ENCODE measurements at places on chromosomes 5 and 9.

DNA sequence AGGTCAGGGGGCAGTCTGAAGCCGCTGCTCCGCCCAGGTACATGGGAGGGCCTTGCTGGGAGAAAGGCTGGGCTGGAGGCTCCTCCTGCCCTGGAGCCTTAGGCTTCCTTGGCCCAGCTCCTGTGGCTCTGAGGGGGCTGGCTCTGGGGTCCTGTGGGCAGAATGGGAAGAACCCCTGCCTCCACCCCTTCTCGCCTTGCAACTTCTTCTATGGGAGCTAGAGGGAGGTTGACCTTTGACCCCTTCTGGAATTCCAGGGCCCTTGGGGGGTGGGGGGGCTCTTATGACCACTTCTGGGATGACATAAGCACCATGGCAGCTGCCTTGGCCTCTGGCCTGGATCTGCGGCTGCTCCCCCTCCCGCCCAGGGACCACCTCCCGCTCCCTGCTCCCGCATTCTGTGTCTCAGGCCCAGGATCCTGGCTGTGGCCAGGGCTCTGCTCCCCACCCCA, 32.2 kb downstream of the IER5L start:
- DNase-seq: no peak

DNA sequence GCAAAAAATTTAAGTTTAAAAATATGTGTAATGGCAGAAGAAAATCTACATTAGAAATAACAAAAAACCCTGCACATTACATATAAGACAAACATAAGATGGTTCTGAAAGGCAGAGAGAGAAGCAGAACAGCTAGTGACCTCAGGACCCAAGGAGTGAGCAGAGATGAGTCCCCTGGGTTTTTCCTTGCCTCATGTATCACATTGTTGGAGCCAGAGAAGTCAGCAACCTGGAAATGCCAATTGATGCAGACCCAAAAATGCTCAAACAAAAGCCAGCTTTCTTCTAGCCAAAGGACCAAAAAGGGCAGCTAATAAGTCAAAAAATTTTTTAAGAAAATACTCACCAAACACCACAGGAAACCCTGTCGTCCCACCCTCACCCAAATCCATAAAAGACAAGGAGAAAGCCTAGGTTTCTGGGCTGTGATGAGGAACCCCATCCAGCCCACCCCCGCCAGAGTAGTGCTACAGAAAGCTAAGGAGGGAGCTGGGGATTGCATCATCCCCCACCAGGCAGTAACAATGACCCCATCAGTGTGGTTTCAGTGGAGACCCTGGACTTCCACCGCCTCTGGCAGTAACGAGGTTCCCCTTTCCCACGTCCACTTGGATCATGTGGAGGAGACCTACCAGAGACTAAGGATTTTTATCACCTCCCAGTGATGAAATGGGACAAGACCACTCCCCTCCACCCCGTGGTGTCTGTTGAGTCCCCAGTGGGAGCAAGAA, 17.6 kb downstream of the DENND1A start:
- no peak for DNase-seq

- no peak for DNase-seq
Observed at GRCh38 chr5:24623031-24623430, 21.7 kb downstream of the CDH10 start.

DNA sequence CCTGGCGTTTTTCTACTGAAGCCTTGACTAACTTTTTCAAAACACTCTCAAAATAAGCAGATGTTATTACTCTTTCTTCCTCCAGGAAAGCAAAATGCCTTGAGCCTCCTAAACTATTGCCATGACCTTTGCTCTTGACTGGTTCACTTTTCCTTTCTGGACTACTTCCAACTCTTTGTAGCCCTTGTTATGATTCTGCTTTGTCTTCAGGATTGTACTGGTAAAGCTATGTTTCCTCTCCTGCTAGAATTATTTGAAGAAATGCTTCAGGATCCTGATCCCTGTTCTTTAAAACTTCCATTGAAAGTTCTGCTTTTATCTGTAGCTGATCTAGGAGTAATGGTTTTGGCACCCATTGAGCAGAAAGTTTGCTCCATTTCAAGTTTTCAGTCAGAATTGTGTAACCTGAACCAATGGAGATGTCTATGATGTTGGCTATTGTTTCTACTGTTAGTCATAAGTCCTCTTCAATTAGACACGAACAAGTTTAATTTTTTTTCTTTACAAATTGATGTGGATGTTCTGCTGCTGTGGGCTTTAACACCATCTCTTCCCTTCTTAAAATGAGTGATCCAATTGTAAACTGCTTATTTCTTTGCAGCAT, 1356.4 kb downstream of the EFNA5 start:
- DNase-seq: no peak

- DNase-seq: no peak
Observed at GRCh38 chr5:85549836-85550599, 1067.7 kb upstream of the COX7C start.

DNA sequence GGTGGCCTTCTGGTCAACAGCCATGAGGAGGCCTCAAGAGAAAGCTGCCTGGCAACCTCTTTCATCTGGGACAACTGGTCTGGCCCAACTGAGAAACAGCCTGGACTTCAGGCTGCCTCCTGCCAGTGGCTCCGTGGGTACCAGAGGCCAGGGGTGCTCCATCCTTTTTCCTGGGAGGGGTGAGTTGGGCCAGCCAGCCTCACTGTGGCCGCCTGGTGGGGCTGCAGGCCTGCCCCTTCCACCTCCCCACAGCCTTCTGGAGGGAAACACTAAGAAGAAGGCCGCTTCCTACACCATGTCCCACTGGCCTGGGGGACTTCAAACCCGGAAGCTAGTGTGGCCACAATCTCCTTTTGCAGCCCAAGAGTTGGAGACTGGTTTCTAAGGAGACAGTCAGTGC, 13.8 kb upstream of the NKD2 start:
- DNase-seq: no peak

GRCh38 chr9:21804331-21804730, 1.9 kb downstream of the MTAP start:
- DNase-seq: no peak

DNA sequence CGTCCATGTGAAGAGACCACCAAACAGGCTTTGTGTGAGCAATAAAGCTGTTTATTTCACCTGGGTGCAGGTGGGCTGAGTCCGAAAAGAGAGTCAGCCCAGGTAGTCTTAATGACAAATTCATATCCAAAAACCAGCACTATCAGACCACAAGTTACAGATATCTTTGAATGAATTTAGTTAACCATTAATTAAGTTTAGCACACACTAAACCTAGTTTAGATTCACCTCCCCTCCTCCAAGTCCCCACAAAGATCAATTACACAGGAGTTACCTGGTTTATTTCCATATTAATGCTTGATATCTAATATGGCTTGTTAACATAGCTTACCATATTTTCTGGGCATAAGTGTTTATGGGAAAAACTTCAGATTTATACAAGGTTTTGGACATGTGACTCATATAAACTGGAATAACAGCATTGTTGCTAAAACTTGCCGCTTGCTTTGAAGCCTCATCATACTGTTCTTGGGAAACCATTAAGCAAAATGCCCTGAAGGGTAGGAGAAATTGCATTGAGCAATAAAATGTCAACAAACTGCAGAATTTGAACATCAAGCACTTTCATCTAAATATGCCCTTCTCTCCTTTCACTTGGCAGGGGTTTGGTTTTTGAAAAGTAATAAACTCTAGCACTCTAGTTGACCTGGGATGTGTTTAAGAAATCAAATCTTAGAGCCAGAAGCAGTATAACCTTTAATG, 166.9 kb downstream of the SNCAIP start:
- no peak for DNase-seq

DNA sequence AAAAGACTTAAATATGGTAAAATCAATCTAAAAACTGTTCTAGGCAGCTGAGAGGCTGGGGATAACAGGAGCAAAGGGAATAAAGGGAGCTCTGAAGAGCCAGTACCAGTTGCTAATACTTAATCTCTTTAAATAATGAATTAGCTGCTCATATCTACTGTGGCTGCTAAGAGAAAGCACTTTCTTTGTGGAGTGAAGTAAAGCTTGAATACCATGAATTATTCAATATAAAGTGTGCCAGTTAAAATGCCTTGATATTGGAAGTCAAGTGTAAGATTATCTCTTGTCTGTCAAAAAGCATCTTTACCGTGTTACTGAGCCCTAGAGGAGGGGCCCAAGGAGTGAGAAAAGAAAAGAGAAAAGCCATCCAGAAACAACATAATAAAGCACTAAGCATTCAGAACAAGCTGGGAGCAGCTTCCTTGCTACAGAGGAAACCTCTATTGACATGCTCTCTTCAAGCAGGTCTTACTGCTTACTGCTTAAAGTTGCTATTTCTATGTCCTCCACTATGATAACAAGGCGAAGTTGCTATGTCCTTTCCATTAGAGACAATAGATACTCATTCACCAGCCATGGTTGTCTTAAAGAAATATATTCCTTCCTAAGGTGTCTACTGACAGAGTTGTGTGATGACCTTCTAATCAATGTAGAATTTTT, 297.4 kb downstream of the CETN3 start:
- DNase-seq: no peak

DNA sequence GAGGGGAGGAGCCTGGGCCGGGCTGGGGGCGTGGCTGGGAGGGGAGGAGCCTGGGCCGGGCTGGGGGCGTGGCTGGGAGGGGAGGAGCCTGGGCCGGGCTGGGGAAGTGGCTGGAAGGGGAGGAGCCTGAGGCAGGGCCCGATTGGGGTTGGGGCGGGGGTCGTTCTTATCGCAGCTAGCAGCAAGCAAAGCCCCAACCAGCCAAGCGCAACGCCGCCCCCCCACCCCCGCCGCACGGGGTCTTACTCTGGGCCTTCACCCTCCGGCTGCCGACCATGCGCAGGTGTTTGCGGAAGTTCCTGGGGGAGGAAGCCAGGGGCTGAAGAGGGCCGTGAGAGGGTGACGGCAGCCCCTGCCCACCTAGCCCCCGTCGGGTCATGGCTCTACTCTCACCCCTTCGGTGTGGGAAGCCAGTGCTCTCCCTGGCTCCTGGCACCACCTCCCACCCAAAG, 5.0 kb downstream of the NSMF start:
- DNase-seq: peak; percentile 84

DNA sequence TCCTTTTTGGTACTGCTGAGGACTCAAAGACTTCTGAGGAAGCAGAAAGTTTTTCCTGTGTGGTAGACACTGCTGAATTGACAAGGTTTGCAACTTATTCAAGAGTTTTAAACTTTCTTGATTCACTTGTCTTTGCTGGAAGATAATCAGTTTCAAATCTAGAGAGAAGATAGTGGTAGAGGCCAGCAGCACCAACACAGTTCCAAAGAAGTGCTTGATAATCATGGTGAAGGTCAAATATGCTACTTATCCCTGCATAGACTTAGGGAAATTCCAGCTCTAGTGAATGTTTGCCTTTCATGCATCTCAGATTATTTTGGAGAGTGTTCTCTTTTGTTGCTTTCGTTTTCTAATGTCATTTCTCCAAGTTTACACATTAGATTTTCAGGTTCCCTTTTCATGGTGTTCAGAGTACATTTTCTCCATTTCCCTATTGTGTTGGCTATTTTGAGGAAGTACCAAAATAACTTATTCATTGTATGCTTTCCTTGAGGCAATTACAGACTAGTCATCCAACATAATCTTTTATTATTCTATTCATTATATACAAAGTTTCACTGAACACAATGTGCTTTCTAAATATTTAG, 550 bp downstream of the IFNE start:
- no peak for DNase-seq

DNA sequence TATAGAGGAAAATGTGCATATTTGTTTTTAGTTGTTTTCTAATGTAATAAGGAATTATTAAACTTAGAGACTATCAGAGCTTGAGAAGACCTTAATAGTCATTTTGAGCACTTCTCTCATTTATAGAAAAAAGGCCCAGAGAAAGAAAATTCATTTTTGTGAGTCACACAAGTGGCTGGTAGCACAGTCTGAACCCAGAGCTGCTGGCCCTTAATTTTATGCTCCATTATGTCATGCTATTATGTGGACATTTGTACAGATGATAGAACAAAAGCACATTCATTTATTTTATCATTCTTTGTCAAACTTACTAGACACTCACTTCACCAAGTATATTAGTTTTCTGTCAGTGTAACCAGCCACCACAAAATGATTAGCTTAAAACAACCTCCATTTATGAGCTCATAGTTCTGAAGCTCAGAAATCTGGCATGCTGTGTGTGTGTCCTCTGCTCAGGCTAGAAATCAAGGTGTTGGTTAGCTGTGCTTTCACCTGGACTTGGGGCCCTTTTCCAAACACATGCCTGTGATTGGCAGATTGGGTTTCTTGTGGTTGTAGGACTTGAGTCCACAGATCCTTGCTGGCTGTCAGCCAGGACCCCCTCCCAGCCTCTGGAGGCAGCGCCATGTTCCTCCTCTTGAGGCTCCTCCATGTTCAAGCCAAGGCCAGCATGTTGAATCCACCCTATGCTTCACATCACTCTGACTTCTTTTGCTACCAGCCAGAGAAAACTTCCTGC, 188.9 kb downstream of the ARHGAP26 start:
- no peak for DNase-seq

DNA sequence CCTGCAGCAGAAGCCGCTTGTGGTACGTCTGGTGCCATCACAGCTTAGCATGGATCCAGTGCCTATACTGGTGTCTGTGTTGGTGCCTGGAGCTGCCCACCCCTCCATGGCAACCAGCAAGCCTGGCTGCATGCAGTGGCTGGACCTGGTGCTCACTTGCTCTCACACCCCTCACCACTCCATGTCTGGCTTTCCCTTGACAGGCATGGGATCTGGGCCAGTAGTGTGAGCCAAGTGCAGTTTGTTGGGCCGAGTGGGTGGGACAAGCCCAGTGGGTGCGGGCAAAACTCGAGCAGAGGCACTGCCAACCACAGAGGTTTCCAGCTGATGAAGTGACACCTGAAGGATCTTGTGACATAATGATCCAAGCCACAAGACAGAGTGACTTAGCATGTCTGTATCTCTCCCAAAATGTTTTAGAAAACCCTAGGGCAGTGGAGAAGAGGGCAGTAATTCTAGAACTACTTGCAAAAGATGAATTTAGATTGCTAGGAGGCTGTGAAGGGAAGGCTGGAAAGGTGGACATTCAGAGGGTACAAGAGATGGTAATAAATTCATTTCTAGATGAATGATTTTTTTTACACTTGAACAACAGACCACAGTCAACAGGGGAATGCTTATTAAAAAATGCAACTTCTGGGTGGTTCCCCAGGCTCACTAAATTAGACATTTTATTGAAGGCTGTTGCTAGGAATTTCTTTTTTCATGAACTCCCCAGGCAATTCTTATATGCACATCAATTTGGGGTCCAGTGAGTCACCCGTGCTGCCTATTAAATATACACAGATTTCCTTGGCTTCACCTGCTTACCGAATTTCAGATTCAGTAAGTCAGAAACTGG, 660.3 kb downstream of the TLR4 start:
- DNase-seq: no peak

GRCh38 chr9:27377147-27377807, 80.3 kb upstream of the EQTN start:
- DNase-seq: no peak

DNA sequence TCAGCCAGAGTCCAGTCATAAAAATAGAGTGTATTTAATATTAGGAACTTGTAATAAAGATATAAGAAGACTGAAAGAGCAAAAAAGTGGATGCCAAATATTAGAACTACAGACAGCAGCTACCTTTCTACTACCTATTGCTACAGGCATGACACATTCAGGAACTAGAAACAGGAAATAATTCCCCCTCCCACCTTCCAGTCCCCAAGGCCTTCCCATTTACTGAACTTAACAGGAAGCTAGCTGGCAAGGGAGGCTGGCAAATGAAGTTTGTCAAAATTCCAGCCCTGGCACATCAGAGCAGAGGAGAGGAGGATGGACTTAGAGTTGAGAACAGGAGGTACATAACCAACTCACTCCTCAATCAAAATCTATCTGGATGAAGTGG, 50.2 kb upstream of the RIC1 start:
- DNase-seq: no peak

- no peak for DNase-seq
Observed at GRCh38 chr5:10102706-10103497, 146.8 kb downstream of the ATPSCKMT start.

Measured in lower lobe of right lung (tissue), 2 donors.